ENCODE measurements at places on chromosomes 12 and 14.

DNA sequence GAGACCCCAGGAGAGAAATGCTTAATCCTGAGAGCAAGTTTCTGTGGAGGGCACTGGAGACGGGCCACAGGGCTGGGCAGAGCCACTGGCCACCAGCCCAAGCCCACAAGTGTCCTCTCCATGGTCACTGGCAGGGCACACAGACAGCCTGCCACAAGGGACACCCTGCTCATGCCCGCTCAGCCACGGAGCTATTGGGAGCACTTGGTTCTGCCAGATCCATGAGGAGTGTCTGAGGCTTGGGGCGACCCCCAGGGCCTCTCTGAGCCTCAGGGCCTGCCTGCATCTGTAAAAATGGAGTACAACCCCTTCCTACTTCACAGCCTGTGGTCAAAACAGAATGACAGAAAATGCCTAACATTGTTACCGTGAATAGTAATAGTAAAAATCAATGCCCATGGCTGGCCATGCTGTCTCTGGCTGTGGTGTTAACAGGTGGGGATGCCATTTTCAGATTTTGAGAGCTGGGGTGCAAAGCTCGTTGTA, 3.2 kb downstream of the PGF start:
- no peak for DNase-seq

DNA sequence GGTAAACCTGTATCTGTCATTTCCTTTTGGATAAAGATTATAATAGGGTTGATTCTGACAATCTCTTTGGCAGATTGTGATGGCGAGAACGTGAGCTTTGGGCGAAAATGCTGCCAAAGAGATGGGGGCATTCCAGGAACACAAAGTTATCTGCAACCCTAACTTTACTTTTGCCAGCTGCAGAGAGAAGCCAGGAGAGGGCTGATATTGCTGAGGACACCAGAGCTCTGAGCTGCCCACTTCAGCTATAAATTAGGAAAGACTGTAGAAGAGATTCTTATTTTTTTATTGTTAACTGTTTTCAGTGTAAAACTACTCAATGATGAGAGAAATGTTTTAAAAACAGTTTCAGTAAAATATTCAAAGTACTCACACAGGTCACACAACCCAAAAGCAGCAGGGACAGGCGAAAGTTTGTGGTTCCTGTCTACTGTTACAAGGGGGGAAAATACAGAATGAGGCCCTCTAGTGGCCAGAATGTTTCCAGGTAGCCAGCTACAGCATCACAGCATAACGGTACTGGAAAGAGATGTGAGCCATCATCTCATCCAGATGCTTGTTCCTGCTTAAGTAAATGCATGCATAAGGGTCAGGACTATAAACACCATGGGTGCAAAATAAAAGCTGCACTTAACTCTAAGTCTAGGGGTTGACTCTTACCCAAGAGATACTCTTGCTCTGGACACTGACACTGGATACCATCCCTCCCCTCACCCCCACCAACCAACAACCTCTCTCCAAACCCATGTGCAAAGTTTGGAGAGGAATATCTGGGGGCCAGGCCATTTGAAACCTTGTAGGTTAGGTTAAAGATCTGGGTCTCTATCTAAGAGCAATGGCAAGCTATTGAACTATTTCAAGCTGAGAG, 498.4 kb downstream of the RMST start:
- no peak for DNase-seq

DNA sequence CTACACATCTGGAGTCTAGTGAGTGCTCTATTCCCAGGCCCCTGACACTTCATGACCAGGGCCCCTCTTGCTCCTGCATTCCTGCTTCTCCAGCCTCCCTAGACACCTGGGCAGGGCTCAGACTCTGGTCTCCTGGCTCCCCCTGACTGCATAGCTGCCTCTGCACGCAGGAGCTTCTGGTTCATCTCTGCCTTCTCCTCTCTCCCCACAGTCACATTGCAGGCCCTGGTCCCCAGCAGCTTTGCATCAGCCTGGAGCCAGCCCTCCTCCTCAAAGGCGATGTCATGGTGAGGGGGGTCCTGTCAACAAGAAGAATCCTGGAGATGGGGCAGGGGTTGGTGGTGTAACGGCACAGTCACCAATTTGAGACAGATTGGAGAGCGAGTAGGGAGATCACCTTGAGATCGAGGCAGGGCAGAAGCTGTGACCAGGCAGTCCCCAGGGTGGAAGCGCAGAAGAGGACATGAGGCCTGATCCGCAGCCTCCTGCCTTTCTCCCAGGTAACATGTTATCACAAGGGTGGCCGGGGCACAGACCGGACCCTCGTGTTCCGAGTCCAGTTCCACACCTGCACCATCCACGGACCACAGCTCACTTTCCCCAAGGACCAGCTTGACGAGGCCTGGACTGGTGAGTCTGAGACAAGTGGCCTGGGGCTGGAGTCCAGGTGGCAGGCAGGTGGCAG, 8.1 kb downstream of the TNS2 start:
- DNase-seq: no peak

GRCh38 chr14:26925876-26926584, 328.2 kb upstream of the NOVA1 start:
- no peak for DNase-seq

DNA sequence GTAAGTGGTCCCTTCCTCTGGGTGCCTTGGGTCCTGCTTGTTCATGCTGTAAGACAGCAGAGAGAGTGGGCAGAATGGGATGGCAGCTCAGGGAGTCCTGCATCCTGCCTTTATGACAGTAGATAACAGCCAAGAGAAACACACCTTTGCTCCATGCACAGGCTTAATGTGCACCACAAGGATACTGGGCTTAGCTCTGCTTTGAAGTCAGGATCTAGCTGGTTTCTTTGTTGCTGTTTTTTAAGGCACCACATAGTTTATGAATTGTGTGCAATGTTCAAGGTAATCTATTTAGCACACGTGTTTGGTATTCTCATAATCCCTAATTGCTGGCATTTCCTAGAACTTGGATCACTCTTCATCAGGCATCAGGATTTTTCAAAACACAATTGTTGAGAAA, 239.5 kb upstream of the DCN start:
- DNase-seq: no peak

DNA sequence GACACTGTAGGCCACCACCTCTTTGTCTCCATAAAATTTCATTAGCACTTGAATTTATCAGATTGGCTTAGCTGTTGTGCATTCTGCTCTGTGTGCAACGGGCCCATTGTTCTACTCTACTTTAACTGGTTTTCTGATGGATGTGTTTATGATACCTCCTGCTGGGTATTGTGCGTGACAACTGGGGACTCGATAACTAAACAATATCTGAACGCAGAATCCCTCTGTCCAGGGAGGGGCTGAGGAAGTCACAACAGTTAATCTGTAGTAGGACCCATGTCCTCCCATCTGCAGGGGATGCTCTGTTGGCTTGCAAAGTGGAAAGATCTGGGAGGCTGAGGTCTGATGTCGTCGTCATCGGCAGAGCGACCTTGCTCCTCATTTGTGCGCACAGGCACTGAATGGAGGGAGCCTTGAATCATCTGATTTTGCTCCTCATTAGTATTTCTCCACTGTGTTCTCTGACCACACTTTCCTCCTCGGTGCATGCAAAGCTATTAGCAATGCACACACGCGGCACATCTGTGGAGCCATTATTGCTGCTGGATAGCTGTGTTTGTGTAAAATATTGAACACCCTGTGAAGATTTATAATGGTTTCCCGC, 422.5 kb downstream of the NRXN3 start:
- DNase-seq: peak; percentile 69

- DNase-seq: no peak
Measured at GRCh38 chr12:102682366-102683289, 202.3 kb upstream of the IGF1 start.

GRCh38 chr12:6766651-6767349, 637 bp downstream of the PTMS start:
- DNase-seq: peak; percentile 11

- no peak for DNase-seq
Measured at GRCh38 chr12:42958291-42958674, 368.7 kb upstream of the PRICKLE1 start.

DNA sequence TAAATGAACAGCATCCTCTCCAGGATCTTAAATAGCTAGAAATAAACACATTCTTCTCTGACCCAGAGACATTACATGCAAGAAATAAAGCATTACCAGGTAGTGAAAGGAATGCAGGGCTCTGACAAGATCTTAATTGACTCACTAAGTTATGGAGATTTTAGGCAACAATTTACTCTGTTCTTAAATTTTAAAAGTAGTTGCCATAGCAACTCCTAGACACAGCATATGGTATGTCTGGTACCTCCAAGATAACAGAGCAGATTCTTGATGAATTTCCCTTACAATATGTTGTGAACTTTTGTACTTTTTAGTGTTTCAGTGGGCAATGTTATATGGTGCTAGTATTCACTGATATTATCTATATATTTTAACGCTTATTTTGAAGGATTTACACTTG, 76.7 kb upstream of the G2E3 start:
- DNase-seq: no peak

DNA sequence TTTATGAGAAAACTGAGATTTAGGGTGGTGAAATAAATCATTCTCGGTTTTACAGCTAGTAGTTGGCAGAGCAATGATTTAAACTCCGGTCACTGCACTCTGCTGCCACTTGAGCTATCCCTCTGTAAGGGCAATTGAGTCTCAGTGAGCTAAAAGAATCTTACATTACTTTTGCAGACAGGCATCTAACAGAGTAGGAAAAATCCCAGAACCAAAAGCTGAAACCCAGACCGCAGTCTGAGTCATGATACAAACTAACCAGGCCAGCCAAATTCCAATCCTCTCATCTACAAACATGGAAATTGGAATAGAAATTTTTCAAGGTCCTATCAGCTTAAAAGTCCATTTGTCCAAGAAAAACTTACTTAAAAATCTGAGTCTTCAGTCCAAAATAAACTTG, 73.7 kb downstream of the ANKS1B start:
- DNase-seq: no peak

- DNase-seq: no peak
Measured at GRCh38 chr12:53034459-53034858, 15.4 kb upstream of the TNS2 start.

DNA sequence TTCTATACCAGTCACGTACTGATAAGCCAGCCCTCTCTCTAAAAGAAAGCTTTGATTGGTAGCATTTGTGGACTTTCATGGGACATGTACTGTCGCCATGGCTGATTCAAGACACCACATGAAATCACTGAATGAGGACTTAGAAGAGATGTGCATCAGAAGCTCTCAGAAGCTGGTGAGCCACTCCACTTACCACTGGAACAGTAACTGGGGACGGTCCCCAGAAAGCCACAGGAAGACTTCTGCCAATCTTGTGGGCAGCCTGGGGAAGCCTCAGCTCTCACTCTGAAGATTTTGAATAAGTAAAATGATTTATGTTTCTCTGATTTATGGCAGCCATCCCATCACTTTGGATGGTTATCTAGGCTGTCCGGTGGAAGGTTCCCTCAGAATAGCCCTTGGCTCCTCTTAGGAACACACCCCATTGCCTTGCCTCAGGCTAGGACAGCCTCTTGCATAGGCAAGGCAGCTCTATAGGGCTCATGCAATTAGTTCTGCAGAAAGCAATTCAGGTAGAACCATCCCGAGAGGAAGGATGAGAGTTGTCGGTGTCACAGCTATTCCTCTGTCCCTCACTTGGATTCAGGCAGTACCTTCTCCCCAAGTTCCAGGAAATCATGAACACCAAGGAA, 9.8 kb downstream of the DHRS1 start:
- no peak for DNase-seq

- no peak for DNase-seq
Measured at GRCh38 chr14:60195179-60195810, 30.1 kb upstream of the DHRS7 start.

DNA sequence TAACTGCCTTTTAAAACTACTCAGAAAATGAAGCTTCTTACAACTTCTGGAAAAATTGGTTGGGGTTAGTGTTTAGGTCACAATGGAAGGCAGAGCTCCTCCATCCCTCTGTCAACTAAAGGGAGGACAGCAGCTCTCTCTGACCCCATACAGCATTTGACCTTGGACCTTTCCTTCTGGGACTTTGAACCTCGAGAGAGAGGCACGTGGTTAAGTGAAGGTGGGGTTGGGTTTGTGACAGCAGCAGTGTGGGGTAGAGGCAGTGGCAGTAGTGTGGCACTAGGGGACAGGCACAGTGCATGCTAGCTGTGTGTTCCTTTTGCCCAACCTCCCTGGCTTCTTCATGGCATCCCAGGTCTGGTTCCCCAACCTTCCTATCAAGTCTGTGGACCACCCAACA, 9.4 kb upstream of the C12orf75 start:
- no peak for DNase-seq

GRCh38 chr12:31288381-31288780, 37.6 kb downstream of the SINHCAF start:
- DNase-seq: no peak

DNA sequence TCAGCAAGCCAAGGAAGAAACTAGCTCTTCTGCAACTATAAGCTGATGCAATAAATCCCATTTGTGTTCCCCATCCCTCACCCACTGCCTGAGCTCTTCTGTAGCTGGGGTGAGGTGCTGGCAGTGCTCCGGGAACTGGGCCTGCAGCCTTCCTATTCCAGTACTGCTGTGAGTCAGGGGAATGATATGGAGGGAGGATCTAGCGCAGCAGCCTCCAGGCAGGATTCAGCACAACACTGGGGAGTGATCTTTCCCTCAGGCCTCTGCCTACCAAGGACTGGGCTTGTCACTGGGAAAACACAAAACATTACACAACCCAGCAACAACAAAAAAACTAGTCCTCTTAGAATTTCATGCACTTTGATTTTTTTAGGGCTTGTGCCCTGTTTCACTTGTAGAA, 58.7 kb downstream of the ST8SIA1 start:
- no peak for DNase-seq

- DNase-seq: no peak
Measured at GRCh38 chr12:53495903-53496751, 3.1 kb downstream of the MAP3K12 start.

DNA sequence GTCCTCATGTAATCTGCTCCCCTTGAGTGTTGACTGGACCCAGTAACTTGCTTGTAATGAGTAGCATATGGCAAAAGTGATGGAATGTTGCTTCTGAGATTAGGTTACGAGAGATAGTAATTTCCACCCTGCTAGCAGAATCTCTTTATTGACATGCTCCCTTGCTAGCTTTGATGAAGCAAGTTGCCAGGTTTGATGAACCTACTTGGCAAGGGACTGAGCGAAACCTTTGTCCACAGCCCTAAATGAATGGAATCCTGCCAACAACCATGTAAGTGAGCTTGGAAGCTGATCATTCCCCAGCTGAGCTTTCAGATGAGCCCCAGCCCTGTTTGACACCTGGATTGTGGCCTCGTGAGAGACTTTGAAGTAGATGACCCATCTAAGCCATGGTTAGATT, 120.8 kb upstream of the PLXNC1 start:
- DNase-seq: no peak

DNA sequence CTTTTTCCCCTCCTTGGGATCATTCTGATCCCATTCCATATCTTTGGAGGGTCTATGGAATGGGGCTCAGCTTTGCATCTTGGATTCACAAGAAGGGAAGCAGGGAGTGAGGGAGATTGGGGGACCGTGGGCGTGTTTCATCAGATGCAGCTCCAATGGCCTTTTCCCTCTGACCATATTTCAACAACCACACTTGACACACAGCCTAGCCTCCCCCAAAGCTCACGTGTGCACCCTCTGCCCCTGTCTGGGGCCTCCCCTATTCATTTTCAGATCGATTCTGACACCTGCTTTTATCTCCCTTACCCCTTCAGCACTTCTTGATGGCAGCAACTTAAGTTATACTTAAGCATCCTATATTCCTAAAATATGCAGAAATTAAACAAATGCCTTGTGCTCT, 126.6 kb downstream of the CHST11 start:
- no peak for DNase-seq
